MCF 10A (cell line): ENCODE measurements at places on chromosomes 1 and 21.

DNA sequence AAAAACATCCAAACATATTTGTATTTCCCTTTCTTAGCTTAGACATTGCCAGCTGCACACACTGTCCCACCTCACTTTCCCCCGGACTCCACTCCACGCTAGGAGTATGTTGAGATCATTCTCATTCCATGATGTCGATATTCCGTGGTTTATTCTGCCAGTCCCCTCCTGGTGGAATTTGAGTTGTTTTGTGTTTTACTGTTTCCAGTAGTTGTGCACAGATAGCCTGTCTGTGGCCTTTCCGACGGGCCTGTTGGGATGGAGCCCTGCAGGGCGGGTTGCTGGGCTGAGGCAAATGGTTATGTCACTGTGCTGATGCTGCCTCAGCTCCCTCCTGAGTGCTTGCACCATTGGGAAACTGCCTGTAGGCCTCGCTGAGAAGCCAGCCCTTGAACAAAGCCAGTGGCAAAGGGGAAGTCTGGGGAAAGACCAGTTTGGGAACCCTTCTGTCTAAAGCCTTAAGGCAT, 12.8 kb downstream of the TRAPPC10 start:
- no peak for DNase-seq

DNA sequence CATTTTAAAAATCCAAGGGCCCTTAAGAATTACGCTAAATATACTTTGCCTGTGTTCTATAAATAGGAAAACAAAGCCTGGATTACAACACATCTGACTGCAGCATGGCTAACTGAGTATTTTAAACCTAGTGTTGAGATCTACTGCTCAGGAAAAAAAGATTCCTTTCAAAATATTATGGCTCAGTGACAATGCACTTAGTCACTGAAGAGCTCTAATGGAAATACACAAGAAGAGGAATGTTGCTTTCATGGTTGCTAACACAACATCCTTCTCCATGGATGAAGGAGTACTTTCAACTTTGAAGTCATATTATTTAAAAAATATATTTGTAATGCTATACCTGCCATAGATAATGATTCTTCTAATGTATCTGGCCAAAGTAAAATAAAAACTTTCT, 248.3 kb upstream of the NEGR1 start:
- DNase-seq = no peak

- DNase-seq = no peak
These were observed 264 bp downstream of the FCRL3 start for GRCh38 chr1:157700305-157700704.

DNA sequence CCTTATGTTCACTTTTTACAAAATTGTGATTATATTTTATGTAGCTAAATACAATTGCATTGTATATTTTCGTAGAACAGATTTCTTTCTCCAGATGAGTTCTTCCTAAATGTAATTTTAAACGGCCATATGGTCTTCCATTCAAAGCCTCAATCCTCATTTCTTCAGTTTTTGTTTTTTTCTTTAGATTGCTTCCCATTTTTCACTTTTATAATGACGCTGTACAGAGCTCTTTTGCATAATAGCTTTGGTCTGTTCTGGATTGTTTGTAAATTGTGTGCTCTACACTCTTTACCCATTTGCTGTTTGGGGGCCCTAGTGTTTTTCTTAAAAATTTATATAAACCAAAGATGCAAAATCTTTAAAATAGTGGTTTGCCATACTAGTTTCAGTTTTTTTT, 27.8 kb downstream of the AVPR1B start:
- no peak for DNase-seq

GRCh38 chr1:220884109-220884980, 5.1 kb downstream of the HLX start:
- no peak for DNase-seq

DNA sequence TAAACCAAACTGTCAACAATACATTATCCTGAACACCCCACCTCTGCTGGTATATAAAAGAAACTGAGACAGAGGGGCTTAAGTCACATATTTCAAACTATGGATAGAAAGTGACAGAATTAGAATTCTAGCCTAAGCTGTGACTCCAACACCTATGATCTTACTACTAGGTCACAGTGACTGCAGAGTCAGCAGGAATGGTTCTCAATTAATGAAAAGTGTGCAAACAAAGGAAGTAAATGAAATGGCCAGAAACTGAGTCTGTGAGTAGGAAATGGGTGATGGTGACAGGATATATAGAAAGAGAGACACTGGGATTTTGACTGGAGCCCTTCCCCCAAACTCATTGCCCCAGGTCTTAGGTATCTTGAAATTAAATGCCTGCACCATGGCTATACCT, 38.7 kb upstream of the SDC3 start:
- no peak for DNase-seq

DNA sequence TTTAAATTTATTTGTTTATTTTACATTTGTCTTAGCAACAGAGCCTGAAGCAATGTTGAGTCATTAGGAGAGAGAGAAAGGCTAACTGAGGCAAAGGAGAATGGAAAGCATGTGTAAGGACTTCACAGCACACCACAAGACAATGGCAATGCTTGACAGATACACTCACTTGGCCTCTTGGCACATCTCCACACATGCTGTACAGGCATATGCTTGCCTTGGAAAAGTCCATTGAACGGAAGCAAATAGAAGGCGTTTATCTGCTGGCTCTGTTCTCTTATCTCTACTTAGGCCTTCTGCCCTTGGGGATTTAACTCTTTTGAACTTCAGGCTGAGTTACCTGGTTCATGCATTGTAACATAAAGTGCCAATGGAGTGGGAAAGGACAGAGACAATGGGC, 262.2 kb upstream of the POU3F1 start:
- DNase-seq = peak; percentile 44

- DNase-seq = no peak
These were observed 12.3 kb downstream of the OBSCN start for GRCh38 chr1:228219962-228220780.
